Stimulated activated naive CD4-positive, alpha-beta T cell treated with Interleukin-2 at 50 U/mL for 16 hours (primary cell): ENCODE measurements at places on chromosomes 2 and 18.

GRCh38 chr2:20322527-20323300 lies 27.9 kb downstream of the PUM2 start:
- no peak for DNase-seq

DNA sequence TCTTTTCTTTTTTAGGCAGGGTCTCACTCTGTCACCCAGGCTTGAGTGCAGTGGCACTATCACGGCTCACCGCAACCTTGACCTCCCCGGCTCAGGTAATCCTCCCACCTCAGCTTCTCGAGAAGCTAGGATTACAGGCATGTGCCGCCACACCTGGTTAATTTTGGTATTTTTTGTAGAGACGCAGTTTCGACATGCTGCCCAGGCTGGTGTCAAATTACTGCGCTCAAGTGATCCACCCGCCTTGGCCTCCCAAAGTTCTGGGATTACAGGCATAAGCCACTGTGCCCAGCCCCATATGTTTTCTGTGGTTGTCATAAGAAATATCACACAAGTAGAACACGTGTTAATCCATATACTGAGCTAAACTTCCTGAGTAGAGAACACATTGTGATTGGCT lies 14.6 kb downstream of the ENOSF1 start:
- DNase-seq, result no peak

DNA sequence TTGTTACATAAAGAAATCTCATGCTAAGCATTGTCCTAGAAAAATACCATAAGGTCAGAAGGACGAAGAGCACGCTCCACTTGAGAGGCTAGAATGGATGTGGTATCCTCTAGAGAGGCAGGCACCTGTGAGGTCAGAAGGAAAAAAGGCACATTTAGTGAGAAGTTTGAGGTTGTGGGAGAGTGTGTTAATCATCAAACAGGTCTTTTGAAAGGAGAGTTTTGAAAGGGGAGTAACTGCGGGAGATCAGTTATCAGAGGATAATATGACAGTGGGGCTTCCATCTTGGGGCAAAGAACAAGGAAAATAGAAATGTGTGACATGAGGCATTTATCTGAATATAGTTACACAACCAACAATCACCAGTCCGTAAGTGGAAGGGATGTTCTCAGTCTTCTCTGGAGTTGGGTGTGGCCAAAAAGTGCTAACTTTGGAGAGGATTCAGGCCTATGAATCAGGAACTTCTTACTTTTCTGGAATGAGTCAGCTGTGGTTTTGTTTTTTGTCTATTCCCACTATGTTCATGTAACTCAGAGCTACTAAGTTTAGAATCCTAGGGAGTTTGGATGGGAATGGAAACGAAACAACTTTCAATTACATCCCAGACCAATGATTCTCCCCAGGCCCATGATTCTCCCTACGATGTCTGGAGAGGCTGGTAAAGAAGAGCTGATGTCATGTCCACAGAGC lies 451.4 kb upstream of the ST6GAL2 start:
- DNase-seq, result no peak

DNA sequence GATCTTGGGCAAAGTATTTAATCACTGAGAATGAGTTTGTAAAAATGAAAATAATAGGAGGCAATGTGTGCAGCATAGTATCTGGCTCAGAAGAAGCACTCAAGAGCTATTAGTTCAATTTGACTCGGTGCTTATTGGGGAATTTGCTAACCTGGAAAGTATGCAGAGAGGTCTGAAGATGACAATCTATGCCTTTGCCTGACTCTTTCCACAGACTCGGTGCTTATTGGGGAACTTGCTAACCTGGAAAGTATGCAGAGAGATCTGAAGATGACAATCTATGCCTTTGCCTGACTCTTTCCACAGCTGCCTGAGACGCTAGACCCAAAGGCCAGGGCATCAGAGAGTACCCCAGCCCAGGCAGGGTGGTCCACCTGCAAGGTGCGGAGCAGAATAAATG lies 12.2 kb upstream of the SH3BP4 start:
- no peak for DNase-seq

DNA sequence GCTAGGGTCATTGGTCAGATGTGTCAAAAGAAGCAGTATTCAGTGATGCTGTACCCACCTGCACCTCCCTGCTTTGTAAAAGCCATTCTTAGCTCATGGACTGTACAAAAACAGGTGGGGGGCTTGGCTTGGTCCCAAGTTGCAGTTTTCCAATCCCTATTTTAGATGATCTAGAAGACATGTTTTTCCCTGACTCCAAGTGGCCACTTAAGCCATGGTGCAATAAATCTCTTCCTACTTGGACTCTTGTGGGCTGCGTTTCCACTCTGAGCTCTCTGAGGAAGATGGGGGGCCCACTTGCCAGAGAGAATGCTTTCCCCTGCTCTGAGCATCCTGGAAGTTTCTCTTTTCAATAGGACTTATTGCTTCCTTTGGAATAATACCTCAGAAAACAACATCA lies 57.0 kb upstream of the SPP2 start:
- DNase-seq, result no peak

- DNase-seq, result no peak
These were observed 343.1 kb upstream of the MEX3C start for GRCh38 chr18:51540562-51540961.

DNA sequence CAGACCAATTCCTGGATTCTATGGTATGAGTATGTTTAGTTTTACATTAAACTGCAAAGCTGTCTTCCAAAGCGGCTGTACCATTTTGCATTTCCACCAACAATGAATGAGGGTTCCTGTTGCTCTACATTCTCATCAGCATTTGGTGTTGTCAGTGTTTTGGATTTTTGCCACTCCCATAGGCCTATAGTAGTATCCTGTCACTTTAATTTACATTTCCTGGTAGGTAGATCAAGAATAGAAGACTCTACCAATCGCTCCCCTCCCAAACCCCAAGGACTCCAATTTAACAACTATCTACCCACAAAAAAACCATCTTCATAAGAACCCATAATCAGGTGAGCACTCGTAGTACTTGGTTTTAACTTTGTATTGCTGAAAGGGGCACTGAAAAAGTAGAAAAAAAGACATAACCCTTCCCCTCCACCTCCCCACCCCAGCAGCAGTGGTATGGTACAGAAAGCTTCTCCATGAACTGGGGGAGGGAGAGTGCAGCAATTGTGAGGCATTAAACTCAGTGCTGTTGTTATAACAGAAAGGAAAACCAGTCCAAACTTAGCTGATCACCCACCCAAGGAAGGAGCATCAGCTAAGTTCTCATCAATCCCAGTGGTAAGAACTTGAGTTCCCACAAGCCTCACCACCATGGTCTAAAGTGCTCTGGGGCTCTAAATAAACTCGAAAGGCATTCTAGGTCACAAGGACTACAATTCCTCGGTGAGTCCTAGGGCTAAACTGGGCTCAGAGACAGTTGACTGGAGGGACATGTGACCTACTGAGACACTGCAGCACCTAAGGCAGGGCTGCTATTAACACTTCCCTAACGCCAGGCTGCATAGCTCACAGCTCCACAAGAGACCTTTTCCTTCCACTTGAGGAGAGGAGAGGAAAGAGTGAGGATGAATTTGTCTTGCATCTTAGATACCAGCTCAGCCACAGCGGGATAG lies 35.5 kb upstream of the CYTIP start:
- DNase-seq, result no peak

DNA sequence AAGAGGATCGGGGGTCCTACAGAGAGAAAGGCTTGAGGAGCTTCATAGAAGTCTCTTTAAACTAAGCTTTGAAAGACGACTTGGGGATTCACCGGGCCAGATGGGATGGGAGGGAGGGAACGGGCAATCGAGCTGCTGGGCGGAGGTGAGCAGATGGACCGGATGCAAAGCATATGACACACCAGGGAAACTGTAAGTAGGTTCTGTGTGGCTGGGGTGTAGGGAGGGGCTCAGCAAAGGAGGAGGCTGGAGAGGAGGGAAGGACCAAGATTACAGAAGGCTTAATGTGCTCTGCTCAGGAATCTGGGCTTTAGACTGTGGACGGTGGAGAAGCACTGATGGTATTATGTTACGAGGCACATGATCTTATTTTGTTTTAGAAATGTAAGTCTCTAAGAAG lies 131.5 kb downstream of the MAIP1 start:
- DNase-seq, result no peak

- DNase-seq, result no peak
These were observed 108.4 kb upstream of the SNTG2 start for GRCh38 chr2:842151-842803.

DNA sequence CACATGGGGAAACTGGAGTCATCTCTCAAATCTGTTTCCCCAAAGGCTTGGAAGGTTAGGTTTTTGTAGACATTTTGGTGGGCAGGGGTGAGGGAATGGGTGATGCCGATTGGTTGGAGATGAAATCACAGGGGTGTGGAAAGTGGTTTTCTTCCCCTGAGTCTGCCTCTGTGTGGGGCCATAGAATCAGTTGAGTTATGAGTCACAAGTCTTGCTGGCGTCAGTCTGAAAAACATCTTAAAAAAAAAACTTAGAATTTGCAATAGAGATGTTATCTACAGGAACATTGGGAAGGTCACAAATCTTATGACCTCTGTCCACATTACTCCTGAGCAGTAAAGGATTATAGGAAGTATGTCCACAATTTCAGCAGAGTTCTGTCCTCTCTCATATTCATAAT lies 314.6 kb downstream of the CNTNAP5 start:
- DNase-seq, result no peak

GRCh38 chr2:138762533-138762932 lies 17.7 kb downstream of the NXPH2 start:
- no peak for DNase-seq

DNA sequence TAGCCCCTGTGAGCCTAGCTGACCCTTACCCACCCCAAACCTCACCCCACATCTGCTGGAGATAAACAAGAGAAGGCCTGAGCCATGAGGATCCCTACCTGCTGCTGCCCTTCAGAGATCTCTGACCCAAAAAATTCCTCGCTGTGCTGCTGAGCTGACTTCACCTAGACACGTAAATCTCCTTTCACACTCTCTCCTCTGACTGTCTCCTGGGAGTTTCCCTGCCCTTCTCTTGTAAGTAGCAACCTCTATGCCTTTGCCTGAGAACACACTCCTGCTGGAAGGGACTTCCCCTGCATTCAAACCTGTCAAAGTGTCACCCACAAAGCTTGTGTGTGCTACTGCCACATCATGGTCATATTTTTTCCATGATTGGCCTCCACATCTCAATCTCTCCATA lies 134.2 kb upstream of the NOL4 start:
- no peak for DNase-seq
